ENCODE measurements at places on chromosomes 1 and 21.
A peak's percentile ranks its signal among the peaks of the same experiment; 100 is the strongest.

GRCh38 chr1:87077959-87078639 is 163.7 kb downstream of the HS2ST1 start:
- DNase-seq: no peak

- no peak for DNase-seq
These were observed 37.2 kb downstream of the TTLL7 start for GRCh38 chr1:83961571-83962295.

DNA sequence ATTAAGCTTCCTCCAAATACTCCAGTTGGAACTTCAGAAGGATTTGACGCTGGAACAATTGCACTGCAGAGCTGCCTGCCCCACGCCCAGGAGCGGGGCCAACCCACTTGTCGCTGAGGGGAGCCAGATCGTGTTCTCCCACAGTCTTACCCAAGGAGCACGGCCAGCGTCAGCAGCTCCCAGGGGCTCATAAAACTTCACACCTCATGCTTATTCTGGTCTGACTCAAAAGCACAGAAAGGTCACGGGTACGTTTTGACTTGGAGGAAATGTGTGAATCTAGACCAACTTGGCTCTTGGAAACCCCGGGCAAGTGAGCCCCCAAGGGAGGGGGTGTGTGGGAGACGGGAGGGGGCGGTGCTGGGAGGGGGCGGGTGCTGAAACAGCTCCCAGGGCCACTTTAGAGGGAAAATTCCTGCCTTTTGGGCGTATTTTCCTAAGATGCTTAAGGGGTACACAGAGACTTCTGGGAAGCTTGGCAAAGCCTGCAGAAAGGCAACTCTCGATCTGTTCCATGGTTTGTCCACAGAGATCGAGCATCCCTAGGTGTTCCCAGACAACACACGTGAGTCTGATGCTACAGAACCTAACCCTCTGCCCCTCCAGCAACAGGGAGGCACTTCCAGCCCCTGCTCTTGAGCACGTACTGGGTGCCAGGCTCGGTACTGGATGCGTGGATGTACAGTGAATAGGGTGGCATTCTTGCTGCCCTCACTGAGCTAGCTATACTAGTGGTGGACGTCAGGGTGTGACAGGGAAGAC is 98.9 kb downstream of the DHRS3 start:
- DNase-seq: peak; percentile 78

DNA sequence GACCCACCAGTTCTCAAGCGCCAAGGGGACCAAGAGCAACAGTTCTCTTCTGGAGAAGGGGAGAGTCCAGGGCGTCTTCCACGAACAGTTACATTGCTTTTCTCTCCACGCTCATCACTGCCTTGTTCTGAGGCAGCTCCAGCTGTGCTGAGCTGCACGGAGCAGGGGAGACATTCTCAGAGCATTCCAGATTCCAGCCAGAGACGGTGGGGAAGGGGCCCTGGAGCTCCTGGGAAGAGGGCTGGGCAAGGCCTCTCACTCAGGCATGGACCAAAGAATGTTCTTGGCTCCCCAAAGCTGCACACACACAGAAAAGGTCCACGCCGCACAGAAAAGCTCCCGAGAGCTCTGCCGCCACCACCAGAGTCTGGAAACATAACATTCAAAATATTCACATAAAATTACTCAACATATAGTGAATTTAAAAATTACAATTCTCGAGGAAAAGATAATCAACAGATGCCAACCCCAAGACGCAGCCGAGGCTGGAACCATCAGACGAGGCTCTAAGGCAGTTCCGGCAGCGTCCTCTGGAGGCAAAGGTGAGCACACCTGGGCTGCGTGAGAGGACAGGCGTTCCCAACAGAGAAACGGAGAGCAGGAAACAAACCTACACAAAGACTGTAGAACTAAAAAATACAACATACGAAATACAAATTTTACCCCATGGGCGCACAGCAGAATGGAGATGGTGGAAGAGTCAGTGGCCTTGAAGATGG is 40.5 kb downstream of the UBE2G2 start:
- peak; percentile 64 for DNase-seq

GRCh38 chr1:32201011-32201855 is 838 bp downstream of the CCDC28B start:
- DNase-seq: peak; percentile 77

DNA sequence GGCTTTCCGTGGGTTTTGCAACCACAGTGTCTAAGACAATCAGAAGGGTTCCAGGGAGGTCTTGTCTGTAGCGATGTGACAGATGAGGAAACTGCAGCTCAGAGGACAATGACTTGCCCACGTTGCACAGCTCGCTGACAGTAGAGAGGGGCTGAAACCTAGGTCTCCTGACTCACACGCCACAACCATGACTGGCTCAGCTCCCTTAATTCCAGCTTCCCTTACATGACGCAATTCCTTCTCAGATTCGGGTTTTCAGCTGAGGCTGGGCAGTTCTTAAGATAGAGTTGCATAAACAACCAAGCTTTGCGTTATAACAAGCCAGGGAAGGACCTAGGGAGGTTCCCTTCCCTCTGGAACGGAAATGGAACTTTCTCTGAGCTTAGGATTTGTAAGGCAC is 36.3 kb downstream of the DHCR24 start:
- no peak for DNase-seq

DNA sequence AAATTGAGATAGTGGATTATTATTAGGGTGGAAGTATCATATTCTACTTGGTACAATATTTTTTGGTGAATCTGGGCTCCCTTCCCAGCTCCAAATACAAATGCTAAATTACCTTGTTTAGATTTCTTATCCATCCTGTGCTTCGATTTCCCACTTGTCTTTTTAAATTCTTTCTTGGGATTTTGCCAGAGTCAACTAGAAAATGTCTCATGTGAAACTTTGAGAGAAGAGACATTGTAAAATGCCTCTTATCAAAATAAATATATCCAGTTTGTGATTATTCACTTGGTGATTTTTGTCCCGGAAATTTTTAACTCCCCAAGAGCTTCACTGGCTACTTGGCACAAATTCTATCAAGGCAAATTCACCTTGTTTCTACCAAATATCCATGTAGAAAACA is 202.0 kb downstream of the FMN2 start:
- no peak for DNase-seq
